ENCODE measurements at places on chromosomes 4 and X.

GRCh38 chrX:20284444-20284843, 17.7 kb upstream of the RPS6KA3 start:
- DNase-seq: no peak

GRCh38 chr4:20176881-20177280, 74.8 kb upstream of the SLIT2 start:
- DNase-seq: no peak

GRCh38 chrX:15549189-15550012, 48.8 kb downstream of the BMX start:
- DNase-seq: no peak

DNA sequence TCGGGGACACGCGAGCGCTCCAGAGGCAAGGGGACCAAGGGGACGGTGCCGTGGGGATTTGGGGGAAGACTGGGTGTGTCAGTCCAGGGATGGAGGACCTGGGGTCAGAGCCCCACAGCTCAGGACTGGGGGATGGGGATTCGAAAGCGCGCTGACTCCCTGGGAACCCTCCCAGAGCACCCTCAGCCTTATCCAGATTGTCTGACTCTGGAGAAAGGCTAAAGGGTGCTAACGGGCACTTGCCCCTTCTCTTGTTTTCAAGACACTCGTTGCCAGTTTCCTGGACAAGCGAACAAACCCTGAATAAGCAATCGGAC, 1.1 kb downstream of the DOCK11 start:
- no peak for DNase-seq
